ENCODE measurements at places on chromosomes 5 and 9.

GRCh38 chr9:36950389-36950788, 83.7 kb downstream of the PAX5 start:
- DNase-seq: no peak

DNA sequence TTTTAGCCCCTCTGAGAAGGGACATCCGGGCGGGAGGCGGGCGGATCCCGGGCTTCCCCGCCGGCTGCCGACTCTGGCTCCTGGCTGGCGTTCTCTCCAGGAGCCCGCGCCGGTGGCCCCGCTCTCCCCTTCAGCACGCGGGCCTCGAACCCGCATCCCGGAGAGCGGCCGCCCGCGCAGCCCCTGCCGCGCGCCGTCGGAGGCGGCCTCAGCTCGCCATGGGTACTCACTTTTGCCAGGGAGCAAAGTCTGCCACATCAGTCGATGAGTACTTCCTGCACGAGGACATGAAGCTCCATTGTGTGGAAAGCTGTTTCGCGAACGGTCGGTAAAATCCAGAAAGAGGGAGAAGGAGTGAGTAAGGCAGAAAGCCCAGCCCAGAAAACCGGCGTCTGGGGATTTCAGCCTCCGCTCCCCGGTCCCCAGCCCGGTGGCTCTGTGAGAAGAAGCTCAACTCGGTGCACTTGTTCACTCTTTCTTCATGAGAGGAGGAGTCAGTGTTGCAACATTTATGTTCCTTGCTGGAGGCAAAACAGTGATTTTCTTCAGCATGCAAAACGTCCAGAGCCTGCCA, at the start of gene PRLR:
Gene PRLR, minus strand, starts transcription at position 450 of the 574 bp plus-strand sequence. CDS start 140,867 bp downstream, outside the sequence.
- DNase-seq: peak; percentile 51

DNA sequence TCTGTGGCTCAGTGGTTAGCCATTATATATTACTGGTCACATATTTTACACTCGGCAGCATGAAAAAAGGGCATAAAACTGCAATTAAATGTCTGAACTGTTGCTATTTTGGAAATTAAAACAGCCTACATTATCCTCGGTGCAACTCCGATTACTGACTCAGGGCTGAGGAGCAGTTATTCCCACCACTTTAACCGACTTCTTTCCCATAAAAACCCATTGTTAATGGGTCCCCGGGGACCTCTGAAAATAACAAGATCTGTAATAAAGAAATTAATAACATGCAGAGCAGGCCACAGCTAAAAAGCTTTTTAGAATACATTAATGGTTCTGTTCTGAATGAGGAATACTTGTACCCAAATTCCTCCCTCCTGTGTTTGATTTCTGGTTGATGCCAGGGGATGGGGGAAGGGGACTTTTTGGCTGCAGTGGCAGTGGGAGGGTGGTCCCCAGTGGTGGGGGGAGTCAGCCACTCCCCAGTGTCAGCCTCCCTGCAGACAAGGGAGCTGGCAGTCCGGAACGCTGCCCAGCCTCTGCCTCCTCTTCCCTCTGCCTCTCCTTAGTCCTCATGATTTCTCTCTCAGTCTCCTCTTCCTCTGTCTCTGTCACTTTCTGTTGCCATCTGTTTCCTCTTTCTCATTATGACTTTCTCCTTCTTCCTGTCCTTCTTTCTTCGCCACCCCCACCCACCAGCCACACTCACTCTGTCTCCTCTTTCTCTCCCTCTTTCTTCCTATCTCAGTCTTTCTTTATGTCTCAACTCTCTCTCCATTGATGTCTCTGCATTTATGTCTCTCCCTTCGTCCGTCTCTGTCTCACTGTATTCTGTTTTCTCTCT, 59.0 kb upstream of the ZBTB43 start:
- no peak for DNase-seq

DNA sequence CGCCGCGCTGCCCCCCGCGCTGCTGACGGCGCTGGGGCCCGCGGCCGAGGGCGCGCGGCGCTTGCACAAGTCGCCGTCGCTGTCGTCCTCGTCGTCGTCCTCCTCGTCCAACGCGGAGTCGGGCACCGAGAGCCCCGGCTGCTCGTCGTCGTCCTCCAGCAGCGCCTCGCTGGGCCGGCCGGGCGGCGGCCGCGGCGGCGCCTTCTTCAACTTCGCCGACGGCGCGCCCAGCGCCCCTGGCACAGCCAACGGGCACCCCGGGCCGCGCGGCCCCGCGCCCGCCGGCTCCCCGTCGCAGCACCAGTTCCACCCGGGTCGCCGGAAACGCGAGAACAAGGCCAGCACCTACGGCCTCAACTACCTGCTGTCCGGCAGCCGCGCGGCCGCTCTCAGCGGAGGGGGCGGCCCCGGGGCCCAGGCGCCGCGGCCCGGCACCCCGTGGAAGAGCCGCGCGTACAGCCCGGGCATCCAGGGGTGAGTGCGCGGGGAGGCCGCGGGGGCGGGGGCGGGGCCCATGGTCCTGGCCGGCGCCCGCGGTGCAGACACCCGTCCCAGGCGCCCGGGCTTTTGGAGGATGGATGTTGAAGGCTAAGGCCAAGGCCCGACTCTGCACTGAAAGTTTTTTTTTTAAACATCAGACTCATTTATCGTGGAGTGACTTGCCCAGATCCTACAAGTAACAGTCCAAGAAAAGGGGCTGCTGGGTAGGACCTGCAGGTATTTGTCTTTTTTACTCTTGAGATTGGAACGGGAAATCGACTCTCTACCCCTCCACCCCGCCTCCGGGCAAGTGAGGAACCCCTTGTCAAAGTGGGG, 1.2 kb downstream of the TENT4A start:
- peak; percentile 65 for DNase-seq

GRCh38 chr5:112634796-112635195, 102.9 kb upstream of the APC start:
- DNase-seq: no peak

- DNase-seq: peak; percentile 57
Observed at GRCh38 chr9:4985386-4986266, 554 bp downstream of the JAK2 start.

DNA sequence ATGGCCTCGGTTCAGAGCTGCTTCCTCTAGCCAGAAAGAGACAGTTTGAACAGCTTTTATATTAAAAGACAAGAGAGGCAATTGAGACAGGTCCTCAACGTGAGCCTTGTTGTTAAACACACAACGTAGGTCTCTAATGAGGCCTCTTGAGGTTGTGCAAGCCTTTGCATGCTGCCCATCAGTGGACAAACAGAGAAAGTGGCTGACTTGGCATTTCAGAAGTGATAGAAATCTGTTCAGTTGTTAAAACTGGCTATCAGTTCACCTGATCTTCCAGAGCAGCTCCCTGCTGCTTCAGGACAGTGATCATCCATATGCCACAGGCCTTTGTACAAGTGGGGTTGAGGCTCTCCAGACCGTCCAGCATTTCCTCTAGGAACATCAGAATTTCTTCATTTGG, 58.8 kb downstream of the MROH2B start:
- no peak for DNase-seq

GRCh38 chr5:73948720-73949119, 322.7 kb downstream of the ARHGEF28 start:
- DNase-seq: no peak

DNA sequence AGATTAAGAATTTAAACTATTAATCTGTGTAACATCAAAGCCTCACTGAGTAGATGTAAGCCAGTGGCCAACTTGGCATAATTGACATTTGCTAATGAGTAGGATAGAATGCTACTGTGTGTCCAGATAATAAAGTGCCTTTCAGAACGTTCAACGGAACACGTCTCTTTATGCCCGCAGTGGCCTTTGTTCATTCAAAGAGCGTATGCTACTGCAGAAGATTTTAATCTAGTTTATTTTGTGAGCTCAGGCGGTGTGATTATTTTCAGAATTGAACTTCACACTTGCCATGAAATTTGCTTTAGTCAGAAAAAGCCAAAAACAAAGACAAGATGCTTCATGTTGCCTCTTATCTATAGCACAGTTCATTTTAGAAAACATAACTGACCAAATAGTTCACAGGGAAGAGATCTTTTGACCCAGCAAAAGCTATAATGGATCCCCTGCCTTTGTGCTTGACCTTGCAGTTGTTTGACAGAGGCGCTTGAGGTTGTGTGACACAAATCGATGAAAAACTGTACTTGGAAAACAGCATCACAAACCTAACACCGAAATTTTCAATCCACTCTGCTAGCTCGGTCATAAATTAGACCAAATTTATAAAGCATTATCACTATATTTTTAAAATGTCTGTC, 530.9 kb upstream of the TYRP1 start:
- DNase-seq: no peak

DNA sequence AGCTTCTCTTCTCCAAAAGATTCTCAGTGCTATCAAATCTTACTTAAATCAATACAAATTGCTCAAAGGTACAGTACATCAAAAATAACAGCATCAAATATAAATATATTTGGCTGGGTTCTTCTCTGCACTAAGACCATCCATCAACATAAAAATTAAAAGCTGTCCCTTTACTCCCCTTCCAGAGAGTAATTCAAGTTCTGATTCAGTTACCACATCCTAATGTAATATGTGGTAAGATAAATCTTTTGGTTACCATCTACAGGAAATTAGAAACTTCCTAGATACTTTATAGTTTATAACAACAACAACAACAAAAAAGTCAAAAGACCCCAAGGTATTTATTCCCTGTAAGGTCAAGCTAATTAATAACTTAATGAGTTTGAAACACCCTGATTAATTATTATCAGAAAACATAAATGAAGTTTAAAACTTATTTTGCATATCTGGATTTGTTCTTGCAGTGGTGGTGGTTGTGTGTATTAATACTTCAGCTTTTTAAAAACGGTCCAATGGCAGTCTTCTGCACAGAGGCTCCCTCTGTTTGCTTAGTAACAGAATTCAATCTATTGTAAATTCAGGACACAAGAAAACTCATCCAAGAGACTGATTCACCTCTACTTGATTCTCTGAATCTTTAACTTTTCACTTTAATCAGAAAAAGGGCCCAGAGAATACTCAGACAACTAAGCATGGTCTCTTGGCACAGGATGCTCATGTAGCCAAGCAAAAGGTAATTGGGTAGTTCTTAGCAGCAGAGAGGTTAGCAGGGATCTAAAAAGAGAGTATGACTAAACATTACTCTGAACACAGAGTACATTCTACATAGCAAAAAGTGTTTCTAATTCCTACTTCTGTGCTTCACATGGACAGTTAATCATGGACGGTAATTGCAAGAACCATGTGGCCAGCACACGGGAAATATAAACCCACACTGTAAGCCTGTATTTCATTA, 20.1 kb downstream of the DIAPH1 start:
- DNase-seq: no peak

GRCh38 chr9:129783516-129784361, 19.2 kb upstream of the TOR1B start:
- peak; percentile 67 for DNase-seq

DNA sequence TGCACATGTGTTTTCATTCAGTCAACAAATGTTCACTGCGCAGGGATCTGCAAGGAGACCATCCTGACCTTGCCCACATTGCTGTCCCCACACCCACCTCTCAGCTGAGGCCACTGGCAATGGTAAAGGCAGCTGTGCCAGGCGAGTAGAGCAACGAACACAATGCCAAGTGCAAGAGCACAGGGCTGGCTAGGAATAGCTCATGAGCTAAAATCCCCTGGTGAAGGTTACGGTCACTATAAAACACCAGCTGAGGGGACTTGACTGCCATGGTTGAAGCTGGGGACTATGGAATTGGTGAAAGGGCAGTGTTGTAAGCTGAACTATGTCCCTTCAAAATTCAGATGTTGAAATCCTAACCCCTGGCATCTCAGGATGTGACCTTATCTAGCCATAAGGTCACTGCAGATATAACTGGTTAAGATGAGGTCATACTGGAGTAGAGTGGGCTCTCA, 96.1 kb downstream of the OTULIN start:
- no peak for DNase-seq

- no peak for DNase-seq
Observed at GRCh38 chr9:127116957-127117356, 5.5 kb downstream of the ANGPTL2 start.

Data from lower lobe of right lung (tissue), 2 donors.